GM06990 (cell line): ENCODE measurements at places on chromosomes 13 and 19.

GRCh38 chr19:34269968-34270621, 15.7 kb downstream of the GARRE1 start:
- peak; percentile 70 for DNase-seq

DNA sequence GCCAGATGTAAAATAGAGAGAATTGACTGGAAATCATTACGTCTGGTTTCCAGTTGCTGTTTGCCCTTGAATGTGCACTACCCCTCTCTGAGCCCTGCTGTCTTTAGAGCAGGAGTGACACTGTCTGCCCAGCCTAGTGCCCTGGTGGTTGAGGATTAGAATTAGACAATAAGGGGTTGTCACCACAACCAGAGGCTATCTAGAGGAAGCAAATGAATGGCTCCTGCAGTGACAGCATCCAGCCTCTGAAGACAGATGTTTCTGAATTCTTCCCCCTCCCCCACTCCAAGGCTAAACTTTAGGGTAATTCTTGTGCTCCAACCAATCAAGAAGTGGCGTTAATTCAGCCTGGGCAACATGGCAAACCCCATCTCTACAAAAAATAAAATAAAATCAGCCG, 2.0 kb downstream of the RAB8A start:
- no peak for DNase-seq

DNA sequence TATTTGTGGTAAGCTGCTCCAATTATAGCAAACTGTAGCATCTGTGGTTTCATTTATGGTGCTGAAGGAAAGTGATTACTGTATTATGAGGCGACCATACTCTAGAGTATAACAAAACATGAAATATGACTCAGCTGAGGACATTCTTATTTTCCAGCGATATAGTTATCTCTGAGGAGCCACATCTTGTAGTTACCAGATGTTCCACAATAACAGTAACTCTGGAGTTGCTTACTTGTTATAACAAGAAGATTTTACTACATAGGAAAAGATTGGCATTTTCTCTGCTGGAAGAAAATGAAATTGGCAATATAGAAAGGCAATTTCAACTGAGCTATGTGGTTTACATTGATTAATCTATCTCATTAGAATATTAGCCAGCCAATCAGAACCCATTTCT, 1634.2 kb downstream of the PCDH9 start:
- no peak for DNase-seq

DNA sequence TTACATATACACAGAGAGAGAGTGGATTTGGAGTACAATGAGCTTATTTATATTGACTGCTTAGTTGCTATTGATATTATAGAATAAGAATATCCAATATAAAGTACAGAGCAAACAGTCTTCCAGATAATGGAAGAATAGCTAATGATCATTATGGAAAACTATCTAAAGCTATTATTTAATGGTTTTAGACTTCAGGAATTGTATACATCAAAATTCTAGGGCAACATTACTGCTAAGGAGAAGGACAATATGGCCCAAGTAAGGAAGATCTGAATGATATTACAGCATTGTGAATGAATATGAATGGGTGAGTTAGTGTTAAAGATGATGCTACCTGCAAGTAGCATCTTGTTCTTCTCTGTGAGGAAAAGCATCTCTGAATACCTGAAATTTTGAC, 604.2 kb upstream of the PCDH20 start:
- no peak for DNase-seq

- DNase-seq: no peak
These were observed 310.4 kb downstream of the SPRY2 start for GRCh38 chr13:80030491-80030890.

- DNase-seq: no peak
These were observed 286.5 kb downstream of the MYO16 start for GRCh38 chr13:108915634-108916512.

GRCh38 chr13:20843166-20843565, 59.4 kb downstream of the XPO4 start:
- DNase-seq: no peak

GRCh38 chr13:99275093-99275469, 16.9 kb upstream of the GPR18 start:
- DNase-seq: no peak

DNA sequence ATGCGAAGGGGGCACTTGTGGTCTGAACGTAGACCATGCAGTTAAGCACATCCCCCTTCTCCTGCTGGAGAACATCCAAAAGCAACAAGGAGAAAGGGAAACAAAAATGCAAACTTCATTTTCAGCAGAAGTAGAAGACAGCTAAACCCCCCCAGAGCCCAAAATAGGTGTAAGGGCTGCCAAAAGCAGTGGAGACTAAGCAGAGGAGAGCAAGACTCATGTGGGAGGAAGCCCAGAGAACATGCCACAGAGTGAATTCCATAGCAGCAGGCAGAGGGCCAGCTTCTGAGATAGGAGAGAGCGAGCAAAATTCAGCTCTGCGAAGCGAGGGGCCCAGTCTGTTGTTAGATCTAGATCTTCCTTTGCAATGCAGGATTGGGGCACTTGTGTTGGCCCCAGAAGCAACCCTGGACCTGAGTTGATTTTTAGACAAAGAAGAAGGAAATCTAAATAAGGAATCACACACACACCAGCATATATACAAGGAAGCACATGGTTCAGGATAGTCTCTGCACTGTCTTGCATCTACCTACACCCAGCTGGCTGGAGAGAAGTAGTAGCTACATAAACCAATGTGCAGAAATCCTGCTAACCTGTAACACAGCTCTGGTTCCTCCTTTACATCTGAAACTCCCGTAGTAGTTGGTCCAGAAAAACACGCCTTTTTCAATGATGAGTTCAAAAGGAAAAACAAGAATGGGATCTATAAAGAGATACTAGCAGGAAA, 199.6 kb downstream of the SPRY2 start:
- no peak for DNase-seq

DNA sequence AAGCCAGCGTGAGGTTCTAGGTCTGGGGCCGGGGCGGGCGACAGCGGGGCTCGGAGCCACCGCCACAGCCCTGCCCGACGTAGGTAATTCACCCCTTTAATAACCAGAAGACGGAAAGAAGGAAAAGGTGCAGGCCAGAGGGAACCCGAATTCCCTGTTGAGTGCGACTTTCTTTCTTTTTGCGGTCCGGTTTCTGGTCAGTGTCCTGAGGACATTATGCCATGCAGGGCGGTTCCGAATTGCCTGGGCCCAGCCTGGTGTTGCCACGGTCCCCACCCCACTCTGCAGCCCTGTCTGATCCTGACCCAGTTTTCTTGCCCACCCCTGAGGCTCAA, 18.4 kb upstream of the TFDP1 start:
- DNase-seq: no peak

- no peak for DNase-seq
These were observed 10.3 kb upstream of the GARRE1 start for GRCh38 chr19:34243876-34244578.

DNA sequence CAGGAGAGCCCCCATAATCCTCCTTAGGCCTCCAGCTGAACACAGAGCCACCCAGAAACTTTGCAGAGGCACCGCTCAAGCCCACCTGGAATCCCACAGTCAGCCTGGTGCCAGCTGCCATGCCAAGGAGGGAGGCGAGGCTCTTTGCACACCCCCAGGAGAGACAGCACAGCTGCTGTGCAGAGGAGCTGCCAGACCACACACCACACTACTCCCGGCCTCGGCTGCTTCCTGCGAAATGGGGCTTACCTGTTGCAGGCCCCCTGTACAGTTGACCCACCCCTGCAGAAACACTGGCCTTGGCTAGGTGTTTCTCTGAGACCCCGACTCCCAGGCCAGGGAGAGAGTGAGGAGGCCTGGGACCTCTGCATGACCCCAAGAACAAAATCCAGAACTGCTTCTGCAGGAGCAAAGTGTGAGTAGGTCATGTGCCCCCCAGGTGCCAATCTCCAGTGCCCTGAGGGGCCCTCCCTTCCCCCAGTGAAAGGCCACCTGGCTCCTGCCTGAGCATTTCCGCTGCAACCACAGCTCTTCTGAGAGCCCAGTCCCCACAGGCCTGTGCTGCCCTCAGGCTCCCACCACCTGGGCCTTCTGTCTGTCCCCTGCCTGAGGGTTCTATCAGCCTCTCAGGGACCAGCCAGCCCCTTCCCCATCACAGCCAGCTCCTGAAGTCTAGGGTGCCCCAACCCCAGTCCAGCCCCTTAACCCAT, 580.4 kb downstream of the UQCRFS1 start:
- DNase-seq: peak; percentile 6
